Psoas muscle (tissue), 8 donors: ENCODE measurements at places on chromosomes 6 and 20. TPM values are rescaled to one million over a fixed set of nuclear protein-coding genes. Genes with fewer than 3 reads are reported as not detected.
A peak's percentile ranks its signal among the peaks of the same experiment; 100 is the strongest.

Gene TBXT
- not detected for total RNA-seq

DNA sequence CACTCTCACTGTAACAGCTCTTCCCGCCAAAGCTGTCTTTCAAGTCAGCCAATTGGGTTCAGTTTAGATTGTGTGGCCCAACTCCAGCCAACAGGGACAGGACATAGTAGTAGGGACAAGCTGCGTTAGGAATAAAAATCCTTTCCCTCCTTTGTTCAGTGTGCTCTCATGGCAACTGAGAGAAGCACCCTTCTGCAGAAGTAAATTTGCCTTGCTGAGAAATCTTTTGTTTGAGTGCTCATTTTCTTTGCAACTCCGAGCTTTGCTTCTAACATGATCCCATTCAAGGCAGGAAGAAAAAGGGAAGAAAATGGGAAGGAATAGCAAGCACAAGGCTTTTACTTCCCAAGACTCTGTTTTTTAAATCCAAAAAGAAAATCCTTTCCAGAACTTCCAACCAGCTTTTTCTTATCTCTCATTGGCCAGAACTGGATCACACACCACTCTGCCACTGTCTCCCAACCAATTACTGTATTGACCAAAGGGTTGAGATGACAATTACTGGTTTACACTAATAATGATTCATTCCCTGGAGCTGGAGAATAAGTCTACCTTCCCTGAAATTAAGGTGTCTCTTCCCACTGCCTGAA is 52.7 kb downstream of the STX11 start:
- no peaks in the 10 kb centered on the region for H3K4me1 ChIP-seq
- no peaks in the 10 kb centered on the region for H3K27me3 ChIP-seq
- no peak for DNase-seq
- no peaks in the 10 kb centered on the region for H3K36me3 ChIP-seq

GRCh38 chr20:17530716-17531664 is at the start of gene BFSP1:
Gene BFSP1, minus strand, starts transcription at chr20:17531379. Its CDS starts 50 bp downstream, at chr20:17531329.
- H3K4me1 ChIP-seq: peaks cover 4% of the 10 kb centered on the region
- H3K36me3 ChIP-seq: no peaks in the 10 kb centered on the region
- H3K4me3 ChIP-seq: peak within 1 kb of the TSS; percentile 70

DNA sequence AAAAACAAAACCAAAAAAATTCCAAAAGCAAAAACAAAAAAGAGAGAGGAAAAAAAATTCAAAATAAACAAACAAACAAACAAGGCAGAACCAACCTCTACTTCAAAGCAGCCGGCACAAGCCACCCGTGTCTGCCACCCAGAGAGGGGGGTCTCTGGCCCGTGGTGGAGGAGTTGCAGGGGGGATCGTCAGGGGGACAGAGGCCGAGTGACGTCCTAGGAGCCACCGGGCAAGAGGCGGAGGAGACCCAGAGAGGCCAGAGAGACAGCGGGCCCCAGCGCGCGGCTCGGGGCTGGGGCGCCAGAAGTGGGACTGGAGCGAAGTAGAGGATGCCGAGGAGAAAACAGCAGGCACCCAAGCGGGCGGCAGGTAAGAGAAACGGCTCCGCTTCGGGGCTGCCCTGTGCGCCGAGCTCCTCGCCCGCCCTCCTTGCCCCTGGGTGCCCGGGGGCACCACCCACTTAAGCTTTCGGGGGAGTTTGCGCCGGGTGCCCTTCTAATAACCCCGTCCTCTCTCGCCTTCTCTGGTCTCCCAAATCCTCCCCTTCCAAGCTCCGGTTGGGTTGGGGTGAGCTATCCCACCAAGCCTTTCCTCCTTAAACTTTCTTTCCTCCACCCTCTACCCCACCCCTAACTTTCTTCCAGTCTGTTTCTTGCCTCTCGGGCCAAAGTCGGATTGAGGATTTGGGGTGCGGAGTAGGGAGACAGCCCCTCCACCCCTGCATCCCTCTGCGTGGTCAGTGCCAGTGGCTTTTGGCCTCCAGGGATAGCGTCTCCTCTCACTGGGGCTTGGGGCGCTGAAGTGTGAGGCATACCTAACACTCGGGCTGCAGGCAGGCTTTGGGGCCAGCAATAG is 1.0 kb downstream of the TSHZ2 start:
- peak; percentile 50 for DNase-seq
- peak overlapping the region; percentile 61 for H3K4me3 ChIP-seq
- H3K27me3 ChIP-seq: peaks cover 20% of the 10 kb centered on the region

GRCh38 chr6:131459005-131459404 is 114.0 kb upstream of the ARG1 start:
- H3K27ac ChIP-seq: no peak overlapping the region
- no peaks in the 10 kb centered on the region for H3K36me3 ChIP-seq
- H3K4me1 ChIP-seq: no peaks in the 10 kb centered on the region
- peaks cover 4% of the 10 kb centered on the region for H3K27me3 ChIP-seq
